ENCODE measurements at places on chromosomes 7 and 10.

DNA sequence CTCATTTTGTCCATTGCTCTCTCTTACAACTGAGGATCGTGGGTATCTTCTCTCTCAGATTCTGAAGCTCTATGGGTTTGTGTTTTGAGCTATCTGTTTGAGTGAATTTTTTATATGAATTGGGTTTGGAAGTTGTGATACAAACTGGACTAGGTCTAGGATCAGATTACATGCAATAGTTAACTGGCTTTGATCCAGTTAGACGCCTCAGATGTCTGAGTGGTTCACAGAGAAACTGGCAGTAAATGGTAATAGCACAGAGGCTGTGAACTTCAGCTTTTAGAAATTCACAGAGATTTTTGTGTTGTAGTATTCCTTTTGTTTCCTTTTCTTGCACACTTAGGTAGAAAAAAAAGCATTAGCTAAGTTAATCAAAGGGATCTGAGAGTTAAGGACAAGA, 12.7 kb upstream of the DNMBP start:
- DNase-seq = peak; percentile 45

- DNase-seq = no peak
These were observed 180.0 kb downstream of the FGFR2 start for GRCh38 chr10:121418126-121418777.

- peak; percentile 70 for DNase-seq
These were observed 452.2 kb upstream of the SORCS1 start for GRCh38 chr10:107616463-107617410.

- DNase-seq = peak; percentile 9
These were observed 44.5 kb upstream of the ACBD5 start for GRCh38 chr10:27285093-27285492.

- no peak for DNase-seq
These were observed 4.3 kb downstream of the LIPN start for GRCh38 chr10:88764110-88764509.

- DNase-seq = no peak
These were observed 38.9 kb upstream of the XPNPEP1 start for GRCh38 chr10:109962247-109962646.

DNA sequence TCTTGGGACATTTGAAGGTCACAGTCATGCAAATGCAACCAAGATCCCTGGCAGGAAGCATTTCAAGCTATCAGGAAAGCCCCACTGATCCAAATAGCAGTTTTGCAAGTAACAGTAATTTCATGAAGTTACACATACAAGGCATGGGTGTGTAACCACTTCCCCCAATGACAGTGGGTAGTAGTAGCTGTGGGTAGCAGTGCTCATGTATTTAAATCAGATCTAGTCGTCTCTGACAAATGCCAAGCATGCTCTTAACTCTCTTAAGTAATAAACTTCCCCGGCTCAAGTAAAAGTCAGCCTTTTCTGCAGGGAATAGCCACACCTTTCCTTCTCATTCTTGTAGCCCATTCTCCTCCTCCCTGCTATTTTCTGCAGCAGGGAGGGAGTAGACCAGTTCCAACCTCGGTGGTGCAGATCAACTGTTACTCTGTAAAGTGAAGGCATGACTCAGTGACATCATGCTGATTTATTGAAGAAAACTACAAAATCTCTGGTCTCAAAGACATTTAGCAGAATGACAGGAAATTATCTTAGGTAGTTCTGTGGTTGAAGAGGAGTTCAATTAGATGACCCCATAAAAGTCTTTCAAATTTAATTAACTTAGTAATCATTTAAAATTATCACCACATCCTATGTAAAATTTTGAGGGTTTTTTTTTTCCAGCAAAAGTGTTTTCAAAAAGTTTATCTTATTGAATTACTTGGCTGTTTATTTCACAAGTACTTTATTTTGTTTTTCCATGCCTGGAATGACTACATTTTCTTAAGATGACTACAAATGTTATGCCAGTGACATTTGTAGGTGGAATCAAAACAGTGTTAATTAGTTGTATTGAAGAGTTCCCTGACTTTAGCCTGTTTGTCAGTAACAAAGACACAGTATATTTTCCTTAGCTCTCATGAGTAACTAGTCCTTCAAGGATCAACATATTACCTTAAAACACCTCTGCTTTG, 568.3 kb downstream of the INHBA start:
- DNase-seq = peak; percentile 35

DNA sequence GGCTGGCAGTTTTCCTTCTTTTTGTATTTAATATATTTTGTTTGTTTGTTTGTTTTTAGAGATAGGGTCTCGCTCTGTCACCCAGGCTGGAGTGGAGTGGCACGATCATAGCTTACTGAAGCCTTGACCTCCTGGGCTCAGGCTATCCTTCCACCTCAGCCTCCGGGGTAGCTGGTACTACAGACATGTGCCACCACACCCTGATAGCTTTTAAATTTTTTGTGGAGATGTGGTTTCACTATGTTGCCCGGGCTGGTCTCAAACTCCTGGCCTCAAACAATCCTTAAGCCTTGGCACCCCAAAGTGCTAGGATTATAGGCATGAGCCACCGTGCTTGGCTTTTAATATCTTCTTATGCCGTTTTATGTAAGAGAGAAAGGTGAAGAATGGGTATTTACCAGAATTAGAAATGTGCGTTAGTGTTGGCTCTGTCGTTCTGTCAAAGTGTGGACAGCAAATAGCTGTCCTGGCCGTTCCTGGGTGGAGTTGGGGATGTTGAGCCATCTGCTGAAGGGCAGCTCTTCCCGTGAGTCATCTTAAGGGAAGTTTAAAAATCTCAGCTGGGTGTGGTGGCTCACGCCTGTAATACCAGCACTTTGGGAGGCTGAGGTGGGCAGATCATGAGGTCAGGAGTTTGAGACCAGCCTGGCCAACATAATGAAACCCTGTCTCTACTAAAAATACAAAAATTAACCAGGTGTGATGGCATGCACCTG, 14.8 kb downstream of the OGDH start:
- DNase-seq = peak; percentile 77

- no peak for DNase-seq
These were observed 11.7 kb upstream of the HOXA2 start for GRCh38 chr7:27113991-27114769.

DNA sequence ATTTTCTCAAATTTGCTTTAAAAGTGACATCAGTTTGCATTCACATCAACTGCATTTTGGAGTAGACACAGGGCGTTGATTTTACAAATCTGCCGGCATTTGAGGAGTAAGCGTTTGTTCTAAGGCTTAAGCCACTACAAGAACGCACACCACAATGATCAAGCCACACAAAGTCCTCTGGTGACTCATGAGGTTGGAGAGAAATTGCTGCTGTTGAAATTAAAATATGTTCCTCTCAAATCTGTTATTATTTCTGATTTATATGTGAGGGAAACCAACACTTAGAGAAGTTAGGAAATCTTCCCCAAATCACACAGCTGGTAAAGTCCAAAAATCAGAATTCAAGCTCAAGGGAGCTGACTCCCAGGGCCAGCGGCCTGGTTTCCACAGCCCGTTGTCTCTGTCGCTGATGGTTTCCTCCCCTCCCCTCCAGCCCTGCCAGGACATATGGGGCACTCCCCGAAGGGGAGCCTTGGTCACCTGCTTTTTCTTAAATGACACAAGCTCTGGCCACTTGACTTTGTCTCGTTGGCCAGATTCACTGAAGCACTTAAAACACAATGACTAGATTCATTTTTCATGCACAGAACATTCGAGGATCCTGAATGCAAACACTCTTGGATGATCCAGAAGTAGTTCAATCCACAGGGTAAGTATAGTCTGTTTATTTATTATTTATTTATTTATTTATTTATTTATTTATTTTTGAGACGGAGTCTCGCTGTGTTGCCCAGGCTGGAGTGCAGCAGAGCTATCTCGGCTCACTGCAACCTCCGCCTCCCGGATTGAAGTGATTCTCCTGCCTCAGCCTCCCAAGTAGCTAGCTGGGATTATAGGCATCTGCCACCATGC, 29.2 kb upstream of the KLF6 start:
- peak; percentile 73 for DNase-seq

DNA sequence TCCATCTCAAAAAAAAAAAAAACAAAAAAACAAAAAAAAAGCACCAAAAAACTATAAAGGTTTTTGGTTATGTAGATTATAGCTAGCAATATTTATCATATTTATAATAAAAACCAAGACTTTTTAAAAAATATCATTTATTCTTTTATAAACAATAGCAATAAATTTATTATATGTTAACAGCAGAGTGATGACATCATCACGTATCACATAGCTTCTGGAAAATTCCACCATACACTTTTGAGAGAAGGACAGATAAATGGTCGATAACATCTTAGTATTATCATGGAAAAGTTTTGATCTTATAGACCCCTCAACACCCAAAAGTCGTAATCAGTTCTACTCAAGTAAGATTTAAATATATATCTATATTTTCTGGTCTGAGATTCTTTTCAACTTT, 33.2 kb upstream of the IL15RA start:
- no peak for DNase-seq

- no peak for DNase-seq
These were observed 8.1 kb downstream of the IL2RA start for GRCh38 chr10:6053816-6054631.

DNA sequence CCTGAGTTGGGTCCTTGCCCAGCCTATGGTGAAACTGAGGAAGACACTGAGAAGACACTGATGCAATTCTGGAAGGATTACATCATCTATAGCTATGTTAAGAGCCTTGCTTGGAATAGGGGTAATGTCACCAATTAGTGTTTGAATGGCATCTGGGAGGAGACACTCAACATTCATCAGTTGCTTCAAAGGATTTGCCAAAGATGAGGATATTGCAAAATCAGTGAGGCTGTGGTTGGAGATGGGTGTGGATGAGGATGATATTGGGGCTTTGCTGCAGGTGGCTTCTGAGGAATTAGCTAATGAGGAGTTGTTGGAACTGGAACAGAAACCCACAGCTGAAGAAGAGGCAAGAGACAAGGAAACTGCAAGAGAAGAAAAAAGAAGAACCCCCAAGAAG, 146.7 kb upstream of the SP4 start:
- no peak for DNase-seq

DNA sequence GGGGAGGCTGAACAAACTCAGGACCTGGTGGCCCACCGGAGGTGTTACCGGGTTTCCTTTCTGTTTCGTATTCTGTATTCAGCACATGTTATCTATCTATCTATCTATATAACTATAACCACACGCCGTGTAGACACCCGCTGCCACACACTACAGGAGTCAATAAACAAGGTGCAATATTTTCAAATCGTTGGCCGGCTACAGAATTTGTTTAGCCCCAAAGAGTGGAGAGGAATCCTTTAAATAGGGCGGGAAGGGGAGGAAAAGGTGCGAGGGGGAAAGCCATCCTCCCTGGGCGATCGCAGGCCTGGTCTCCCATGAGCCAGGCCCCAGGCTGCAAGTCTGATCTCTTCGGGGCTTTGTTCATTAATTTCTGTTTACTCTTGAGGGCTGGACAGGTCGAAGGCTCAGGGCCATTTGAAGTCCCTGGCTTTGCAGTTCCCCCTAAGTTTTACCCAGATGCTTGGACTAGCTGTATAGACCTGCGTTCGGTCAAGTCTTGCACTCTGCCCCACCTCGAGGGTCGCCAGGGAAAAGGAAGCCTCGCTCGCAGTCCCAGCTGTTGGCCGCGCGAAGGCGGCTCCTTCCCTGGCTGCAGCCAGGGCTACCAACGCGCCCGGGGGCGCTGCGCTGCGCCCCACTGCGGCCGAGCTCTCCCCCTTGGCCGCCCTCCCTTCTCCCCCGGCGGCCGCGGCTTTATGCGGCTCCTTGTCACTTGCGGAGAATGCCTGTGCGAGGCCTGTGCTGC, 3.8 kb downstream of the NKX2-3 start:
- no peak for DNase-seq

DNA sequence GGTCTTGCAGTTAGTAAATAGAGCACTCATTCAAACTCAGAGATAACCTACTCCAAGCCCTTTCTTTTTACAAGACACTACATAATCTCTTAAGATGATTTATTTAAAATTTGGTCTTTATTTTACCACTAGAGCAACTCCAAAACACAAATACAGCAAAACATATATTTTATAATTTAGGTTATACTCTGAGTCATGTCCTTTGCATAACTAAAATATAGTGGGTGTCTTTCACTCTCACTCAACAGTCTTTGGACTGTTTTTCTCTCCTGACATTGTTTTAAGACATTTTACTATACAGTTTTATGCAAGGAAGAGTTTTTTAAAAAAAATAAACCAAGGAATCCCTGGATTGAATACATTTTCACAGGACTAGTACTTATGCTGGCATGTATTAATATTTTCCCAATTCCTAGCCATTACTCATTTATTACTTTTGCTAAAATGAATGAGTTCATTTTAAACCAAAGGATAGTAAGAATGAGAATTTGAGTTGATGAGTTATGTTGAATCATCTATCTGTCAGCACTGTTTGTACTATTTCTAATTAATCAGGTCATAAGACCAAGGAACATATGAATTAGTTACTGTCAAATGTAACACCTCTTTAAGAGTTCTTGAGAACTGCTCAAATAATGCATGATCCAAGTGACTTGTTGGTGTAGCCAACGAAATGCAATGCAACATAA, 303.1 kb upstream of the FZD1 start:
- DNase-seq = no peak

- DNase-seq = no peak
These were observed 195.5 kb upstream of the LYZL2 start for GRCh38 chr10:30825022-30825421.

- DNase-seq = no peak
These were observed 972.2 kb upstream of the MBL2 start for GRCh38 chr10:53744746-53745145.

GRCh38 chr7:128053023-128053422, 21.8 kb upstream of the LRRC4 start:
- DNase-seq = peak; percentile 34

GRCh38 chr7:95972523-95972922, 200.2 kb downstream of the DYNC1I1 start:
- DNase-seq = no peak

DNA sequence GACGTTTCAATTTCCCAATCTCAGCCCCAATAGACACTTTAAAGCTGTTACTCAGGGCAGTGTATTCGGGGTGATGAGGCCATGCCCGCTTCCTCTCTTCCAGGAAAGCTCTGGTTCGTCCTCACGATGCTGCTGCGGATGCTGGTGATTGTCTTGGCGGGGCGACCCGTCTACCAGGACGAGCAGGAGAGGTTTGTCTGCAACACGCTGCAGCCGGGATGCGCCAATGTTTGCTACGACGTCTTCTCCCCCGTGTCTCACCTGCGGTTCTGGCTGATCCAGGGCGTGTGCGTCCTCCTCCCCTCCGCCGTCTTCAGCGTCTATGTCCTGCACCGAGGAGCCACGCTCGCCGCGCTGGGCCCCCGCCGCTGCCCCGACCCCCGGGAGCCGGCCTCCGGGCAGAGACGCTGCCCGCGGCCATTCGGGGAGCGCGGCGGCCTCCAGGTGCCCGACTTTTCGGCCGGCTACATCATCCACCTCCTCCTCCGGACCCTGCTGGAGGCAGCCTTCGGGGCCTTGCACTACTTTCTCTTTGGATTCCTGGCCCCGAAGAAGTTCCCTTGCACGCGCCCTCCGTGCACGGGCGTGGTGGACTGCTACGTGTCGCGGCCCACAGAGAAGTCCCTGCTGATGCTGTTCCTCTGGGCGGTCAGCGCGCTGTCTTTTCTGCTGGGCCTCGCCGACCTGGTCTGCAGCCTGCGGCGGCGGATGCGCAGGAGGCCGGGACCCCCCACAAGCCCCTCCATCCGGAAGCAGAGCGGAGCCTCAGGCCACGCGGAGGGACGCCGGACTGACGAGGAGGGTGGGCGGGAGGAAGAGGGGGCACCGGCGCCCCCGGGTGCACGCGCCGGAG, 2.6 kb downstream of the GJD4 start:
- DNase-seq = no peak

GRCh38 chr7:124930173-124930623, 573 bp upstream of the POT1 start:
- DNase-seq = no peak

GRCh38 chr7:91759205-91759863, 121.2 kb downstream of the MTERF1 start:
- no peak for DNase-seq
